ENCODE measurements at places on chromosomes 1 and 21. TPM values are rescaled to one million over a fixed set of nuclear protein-coding genes. Genes with fewer than 3 reads are reported as not detected.

- DNase-seq: no peak
Measured at GRCh38 chr1:110152133-110152785, 2.0 kb downstream of the SLC6A17 start.

GRCh38 chr1:86992861-86993260 lies 78.4 kb downstream of the HS2ST1 start:
- DNase-seq: no peak

GRCh38 chr21:45041351-45041805 lies 33.0 kb upstream of the ADARB1 start:
- no peak for DNase-seq

- no peak for DNase-seq
Measured at GRCh38 chr21:42465803-42466127, 30.3 kb downstream of the RSPH1 start.

The CXADR gene
- 150 TPM for total RNA-seq

The HP1BP3 gene
- total RNA-seq: 127 TPM

The TTC22 gene
- total RNA-seq: 0.59 TPM

The HPDL gene
- total RNA-seq: 10.6 TPM

The HRNR gene
- not detected for total RNA-seq

The TRABD2B gene
- total RNA-seq: 2.3 TPM
